ENCODE measurements at places on chromosomes 3 and 15.

DNA sequence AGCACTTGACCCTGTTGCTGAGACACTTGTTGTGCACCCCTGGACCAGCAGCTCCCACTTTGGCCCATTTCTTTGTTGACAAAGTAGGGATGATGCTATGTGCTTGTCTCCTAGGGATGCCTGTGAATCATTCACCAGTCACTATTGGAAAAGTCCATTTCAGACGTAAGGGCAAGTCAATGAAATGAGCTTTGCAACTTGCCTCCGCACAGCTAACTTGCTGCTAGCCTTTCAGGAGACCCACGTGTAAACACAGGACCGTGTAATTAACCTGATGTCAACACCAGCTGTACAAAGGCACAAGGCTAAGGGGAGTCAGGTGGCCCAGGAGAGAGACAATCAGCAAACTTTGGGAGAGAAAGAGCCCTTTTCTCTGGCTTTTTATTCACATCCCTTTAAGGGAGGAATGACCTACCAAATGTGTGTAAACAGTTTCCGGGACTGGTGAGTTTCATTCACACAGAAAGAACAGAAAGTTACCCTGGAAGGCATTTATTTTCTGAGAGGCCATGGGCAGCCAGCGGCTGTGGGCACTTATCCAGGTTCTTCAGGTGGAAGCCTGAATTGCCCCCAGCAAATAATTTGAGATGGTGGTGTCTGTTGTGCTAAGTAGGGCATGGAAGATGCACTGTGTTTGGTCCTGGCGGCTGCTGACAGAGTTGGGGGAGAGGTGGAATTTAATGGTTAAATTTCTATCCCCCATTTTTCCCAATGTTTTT lies 54.0 kb downstream of the TIPARP start:
- DNase-seq = no peak

DNA sequence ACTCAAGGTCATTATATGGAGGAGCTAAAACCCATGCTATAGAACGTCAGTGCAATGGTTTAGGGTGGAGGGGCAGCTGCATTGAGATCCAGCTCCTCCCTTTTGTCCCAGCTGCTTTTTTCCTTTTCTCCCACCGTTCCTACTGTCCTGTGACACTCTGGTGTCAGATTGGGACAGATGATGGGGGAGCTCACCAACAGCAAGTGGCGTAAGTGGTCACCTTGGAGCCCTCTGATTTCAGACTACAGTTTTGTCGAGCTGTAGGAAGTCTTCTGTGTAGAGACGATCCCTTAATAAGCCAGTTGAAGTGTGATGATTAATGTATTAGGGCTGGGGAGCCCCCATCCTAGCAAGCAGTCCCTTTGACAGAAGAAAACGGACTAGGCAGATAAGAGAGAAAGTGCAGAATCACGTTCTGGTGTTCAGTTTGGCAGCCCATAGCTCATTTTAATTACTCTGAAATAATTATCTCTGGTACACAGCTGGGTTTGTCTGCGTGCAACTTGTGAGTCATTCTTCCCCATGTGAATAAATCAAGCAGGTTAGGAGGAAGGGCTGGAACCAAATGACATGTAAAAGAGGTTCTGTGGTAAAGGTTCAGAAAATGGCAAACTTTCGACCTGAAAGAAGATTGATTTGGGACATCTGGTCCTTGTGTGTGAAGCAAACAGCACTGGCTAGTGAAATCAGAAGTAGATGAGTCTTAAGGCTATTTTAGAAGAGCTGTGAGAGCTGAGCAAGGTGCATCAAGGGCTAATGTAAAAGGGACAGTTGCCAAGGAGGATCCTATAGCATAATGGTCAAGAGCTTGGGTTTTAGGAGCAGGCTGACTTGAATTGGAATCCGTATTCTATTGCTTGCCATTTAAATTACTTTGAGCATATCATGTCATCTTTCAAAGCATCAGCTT lies 241.4 kb downstream of the EDEM1 start:
- DNase-seq = no peak

DNA sequence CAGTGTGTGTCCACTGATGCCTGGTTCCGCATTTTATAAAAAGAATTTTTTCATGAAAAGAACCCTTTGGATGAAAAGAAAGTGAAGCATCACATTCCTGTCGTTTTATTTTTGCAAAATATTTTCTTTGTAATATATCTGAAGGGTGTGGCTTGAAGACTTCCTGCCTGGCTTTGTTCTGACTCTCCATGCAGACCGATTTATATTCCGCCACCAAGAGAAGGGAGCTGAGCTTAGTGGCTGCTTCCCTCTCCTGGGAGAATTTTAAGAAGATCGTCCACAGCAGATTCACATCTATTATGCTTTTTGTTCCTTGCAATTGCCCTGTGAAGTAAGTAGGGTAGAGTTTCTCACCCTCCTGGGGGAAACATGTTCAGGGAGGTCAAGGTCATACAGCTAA lies 45.2 kb upstream of the UMPS start:
- no peak for DNase-seq

DNA sequence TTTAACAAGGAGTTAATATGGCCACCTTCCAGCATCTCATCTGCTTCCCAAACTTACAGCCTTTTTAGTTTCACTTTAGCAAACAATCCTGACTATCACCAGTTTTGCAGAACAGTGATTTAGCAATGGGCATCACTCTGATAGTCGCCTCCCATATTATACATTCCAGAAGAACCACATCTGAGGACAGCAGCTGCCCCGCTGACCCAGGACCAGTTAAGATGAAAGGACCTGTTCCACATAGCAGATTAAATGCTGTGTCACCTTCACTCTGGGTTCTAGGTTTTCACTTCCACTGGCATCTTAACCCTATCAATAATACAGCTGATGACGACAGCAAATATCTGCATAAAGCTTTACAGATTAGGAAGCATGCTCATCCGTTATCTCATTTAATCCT lies 99.8 kb downstream of the TRIM69 start:
- no peak for DNase-seq

GRCh38 chr15:65532738-65533051 lies 2.4 kb downstream of the HACD3 start:
- no peak for DNase-seq

GRCh38 chr3:57896031-57896430 lies 112.2 kb upstream of the FLNB start:
- no peak for DNase-seq

DNA sequence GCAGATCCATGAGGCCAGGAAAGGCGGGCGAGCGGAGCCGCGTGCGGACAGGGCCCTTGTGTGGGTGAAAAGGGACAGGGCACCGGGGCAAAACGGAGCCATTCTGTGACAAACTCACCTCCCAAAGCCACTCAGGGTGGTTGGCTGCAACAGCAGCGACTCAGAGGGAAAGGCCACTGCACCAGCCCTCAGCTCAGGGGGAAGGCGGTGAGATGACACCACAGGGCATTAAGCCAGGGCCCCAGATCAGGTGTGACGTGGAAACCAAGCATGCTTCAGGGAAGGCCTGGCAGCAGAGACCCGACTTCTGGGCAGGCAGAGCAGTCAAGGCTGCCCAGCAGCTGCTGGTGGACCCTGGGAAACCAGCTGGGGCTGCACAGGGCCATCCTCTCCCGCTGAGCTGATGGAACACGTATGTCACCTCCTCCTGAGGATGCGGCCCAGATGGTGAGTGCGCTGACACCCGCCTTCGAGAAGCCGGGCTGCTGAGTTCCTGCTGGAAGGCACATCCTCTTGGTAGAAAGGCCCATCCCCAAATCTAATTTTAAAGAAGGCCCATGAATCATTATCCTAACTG lies 82.3 kb downstream of the CHSY1 start:
- no peak for DNase-seq

DNA sequence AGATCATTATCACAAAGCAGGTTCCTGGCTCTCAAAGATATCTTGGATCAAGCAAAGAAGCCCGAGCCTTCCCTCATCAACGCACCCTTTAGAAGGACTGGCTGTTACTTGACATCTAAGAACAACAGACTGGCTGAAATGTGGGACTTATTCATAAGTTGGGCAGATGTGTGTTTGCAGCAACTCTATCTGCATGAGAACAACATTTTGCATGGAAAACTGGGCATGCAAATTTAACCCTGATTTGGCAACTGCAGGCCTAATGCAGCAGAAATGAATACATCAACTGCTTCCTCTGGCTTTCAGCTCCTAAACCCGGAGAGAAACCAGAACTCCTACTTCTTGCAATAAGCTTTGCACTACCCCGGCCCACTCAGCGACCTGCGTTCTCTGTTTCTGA lies 35.0 kb upstream of the FOXP1 start:
- no peak for DNase-seq

DNA sequence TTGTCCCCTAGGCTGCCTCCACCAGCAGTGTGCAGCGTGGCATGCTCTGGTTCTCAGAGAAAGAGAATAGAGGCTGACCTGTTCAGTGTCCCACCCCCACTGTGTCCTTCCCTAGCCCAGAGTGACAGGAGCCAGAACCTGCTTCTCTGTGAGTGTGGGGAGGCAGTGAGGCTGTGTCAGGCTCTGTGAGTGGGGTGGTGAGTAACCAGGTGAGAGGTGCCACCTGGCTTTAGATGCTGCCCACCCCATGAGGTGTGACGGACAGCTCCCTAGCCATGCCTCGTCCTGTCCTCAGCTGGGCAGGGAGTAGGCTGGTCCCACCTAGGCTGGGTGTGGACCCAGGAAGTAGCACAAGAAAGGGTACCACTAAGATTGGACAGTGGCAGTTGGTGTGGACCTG lies 6.3 kb downstream of the TEX264 start:
- no peak for DNase-seq

GRCh38 chr15:85592148-85592547 lies 202.6 kb downstream of the KLHL25 start:
- peak; percentile 71 for DNase-seq

GRCh38 chr15:50059883-50060282 lies 59.1 kb downstream of the ATP8B4 start:
- DNase-seq = no peak

DNA sequence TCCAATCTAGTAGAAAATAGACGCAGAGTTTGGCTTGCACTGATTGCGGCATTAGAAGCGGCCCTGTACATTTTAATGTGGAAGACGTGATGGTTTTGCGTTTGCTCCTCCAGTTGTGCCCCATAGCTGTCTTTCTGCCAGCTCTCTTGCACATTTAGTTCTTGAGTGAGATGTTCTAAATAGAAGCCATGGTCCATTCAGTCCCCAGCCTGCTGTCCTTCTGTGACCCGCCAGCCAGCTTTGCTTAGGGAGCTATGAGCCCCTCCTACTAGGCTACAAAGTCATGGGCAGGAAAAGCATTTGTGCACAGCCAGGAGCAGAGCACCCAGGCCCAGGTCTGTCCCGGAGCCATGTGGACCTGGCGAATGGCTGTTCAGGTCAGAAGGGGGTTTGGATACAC lies 50.3 kb downstream of the APBA2 start:
- no peak for DNase-seq

- no peak for DNase-seq
Observed at GRCh38 chr3:136626493-136626892, 125.7 kb downstream of the STAG1 start.

GRCh38 chr3:143885780-143886427 lies 37.6 kb upstream of the SLC9A9 start:
- peak; percentile 20 for DNase-seq

GRCh38 chr3:98433764-98434163 lies 29.2 kb upstream of the OR5K1 start:
- no peak for DNase-seq
